ENCODE measurements at places on chromosomes 2 and 18. TPM values are rescaled to one million over a fixed set of nuclear protein-coding genes. Genes with fewer than 3 reads are reported as not detected.

- DNase-seq, result peak; percentile 34
Measured at GRCh38 chr2:73006969-73007710, 64.4 kb downstream of the SFXN5 start.

DNA sequence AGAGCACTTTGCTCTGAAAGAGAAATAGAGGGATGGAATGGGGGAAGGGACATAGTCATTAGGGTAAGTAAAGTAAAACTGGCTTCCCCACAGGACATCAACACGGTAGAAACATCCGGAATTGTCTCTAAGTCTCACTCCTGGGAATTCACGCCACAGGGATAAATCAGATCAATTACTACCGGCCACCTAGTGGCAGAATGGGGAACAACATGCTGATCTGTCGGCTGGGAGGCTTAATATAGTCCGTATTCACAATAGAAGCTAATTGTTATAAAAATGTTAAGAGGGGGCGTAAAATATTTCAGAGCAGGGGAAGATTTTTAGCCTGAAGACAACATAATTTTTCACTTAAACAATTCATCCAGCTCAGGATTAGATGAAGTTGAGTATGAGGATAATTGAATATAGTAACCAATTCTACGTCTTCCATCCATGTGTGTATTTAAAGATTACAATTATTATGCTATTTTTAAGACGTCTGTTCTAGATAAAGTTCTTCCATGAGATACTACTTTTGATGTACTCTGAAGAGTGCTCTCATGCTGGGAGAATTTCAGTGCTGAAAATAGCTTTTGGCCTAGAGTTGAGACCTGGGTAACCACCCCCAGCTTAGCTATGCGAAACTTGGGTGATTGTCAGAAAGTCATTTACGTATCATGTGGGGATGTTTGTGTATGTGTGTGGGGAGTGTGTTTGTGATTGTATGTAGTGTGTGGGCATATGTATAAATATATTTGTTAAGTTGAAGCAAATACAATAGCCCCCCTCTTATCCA, 65.7 kb downstream of the LRRTM1 start:
- no peak for DNase-seq

- no peak for DNase-seq
Measured at GRCh38 chr2:215900843-215901242, 112.5 kb downstream of the MREG start.

- DNase-seq, result no peak
Measured at GRCh38 chr2:63660060-63660459, 71.3 kb downstream of the MDH1 start.

DNA sequence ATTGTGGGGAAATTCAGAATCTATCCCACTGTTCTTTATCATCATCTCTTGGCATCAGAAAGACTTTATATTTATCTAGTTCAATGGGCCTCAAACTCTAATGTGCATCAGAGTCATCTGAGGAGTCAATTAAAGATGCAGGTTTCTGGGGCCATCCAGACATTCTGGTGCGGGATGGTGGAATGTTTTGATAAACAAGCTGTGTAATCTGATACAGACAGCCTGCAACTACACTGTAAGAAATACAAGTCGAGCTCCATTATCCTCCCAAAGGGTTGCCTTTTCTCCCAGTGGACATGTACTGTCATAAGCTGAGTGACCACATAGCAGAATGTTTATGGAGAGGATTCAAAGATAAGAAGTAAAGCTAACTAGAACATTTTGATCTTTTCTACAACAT, 515.3 kb upstream of the DCC start:
- DNase-seq, result no peak

- no peak for DNase-seq
Measured at GRCh38 chr2:101696272-101697123, 1.0 kb upstream of the MAP4K4 start.

RTP5 gene
- 0.15 TPM for total RNA-seq

QPCT gene
- total RNA-seq, result 12.5 TPM

All from breast epithelium (tissue), 4 donors.